ENCODE measurements at places on chromosomes 12 and 14. TPM values are rescaled to one million over a fixed set of nuclear protein-coding genes. Genes with fewer than 3 reads are reported as not detected.
A peak's percentile ranks its signal among the peaks of the same experiment; 100 is the strongest.

The ADCY6 gene
- total RNA-seq = 19.0 TPM

The KRT2 gene
- total RNA-seq = 0.23 TPM

The KRT8 gene
- 719 TPM for total RNA-seq

The IKZF4 gene
- total RNA-seq = 1.0 TPM

The MARS1 gene
- total RNA-seq = 210 TPM

The PTHLH gene
- total RNA-seq = 414 TPM

The TEAD4 gene
- 22.3 TPM for total RNA-seq

The HCAR3 gene
- total RNA-seq = not detected

The ANP32D gene
- not detected for total RNA-seq

The MSRB3 gene
- 4.5 TPM for total RNA-seq

The ARHGAP9 gene
- not detected for total RNA-seq

GRCh38 chr12:3534511-3534910 lies 43.5 kb downstream of the PRMT8 start:
- peaks cover 9% of the 10 kb centered on the region for H3K27me3 ChIP-seq
- no peaks in the 10 kb centered on the region for H3K4me1 ChIP-seq
- no peak overlapping the region for H3K4me3 ChIP-seq
- DNase-seq = no peak
- H3K27ac ChIP-seq = no peak overlapping the region

- no peaks in the 10 kb centered on the region for H3K27me3 ChIP-seq
- H3K36me3 ChIP-seq = no peaks in the 10 kb centered on the region
- no peak overlapping the region for H3K4me3 ChIP-seq
- H3K27ac ChIP-seq = no peak overlapping the region
- DNase-seq = peak; percentile 30
These were observed 26.2 kb downstream of the ZCRB1 start for GRCh38 chr12:42299392-42300308.

- peak overlapping the region; percentile 26 for H3K4me3 ChIP-seq
- H3K27ac ChIP-seq = peak overlapping the region; percentile 83
- DNase-seq = peak; percentile 49
- H3K27me3 ChIP-seq = no peaks in the 10 kb centered on the region
- peaks cover 24% of the 10 kb centered on the region for H3K4me1 ChIP-seq
- no peaks in the 10 kb centered on the region for H3K36me3 ChIP-seq
These were observed 645.0 kb upstream of the NOVA1 start for GRCh38 chr14:27242874-27243273.

DNA sequence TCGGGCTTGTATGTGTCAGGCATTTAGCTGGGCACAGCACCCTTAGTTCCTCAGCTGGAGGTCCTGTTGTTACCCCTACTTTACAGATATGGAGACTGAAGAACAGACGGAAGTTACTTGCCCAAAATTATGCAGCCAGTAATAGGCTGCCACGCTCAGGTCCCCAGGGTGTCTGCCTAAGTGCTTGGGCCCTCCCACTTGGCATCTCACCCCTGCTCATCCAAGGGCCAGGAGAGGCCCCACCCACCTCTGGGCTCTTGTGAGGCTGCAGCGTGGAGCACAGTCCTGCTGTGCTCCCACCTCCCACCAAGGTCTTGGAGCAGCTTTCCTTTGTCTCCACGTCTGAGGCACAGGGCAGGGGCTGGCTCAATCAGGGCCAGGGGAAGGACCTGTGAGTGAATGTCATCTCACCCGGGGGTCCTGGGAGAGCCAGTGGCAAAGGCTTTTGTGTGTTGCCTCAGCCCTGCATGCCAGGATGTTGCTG lies 64.6 kb downstream of the BEGAIN start:
- H3K27ac ChIP-seq = no peak overlapping the region
- DNase-seq = no peak
- no peaks in the 10 kb centered on the region for H3K27me3 ChIP-seq
- no peak overlapping the region for H3K4me3 ChIP-seq
- no peaks in the 10 kb centered on the region for H3K4me1 ChIP-seq

DNA sequence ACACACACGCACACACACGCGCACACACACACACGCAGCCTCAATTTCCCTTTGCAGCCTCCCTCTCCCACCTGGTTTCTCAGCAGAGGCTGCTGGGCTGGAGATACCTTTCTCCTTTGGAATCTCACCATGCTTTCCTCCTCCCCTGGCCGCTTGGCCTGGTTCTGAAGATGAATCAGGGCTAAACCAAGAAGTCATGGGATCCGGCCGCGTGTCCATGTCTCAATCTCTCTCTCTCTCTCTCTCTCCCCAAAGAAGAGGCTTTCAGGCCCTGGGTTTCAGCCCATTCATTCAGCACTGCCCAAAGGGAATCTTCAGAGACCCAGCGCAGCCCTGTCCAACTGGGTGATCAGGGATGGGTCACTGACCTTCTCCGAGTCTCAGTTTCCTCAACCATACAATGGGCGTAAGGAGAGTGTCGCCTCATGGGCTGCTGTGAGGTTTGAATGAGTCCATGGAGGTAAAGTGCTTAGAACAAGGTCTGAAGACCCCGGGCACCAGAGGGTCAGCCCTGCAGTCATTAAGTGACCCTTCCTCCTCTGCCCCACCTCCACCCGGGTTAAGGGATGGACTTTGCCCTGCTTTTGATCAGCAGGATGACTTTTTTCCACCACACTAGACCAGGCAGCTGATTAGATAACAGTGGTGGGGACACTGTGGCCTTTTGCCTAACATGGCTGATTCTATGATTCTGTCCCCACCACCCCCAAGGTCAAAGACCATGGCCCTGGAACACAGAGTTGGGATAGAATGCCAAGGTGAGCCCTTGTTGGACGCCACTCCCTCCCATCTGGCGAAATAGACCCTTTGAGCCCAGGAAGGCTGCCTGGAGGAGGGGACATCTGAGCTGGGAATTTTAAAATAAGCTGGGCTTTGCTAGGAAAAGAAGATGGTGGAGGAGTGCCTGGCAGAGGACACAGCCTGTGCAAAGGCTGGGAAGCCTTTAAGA lies 42.1 kb downstream of the SCARB1 start:
- H3K36me3 ChIP-seq = no peaks in the 10 kb centered on the region
- H3K4me3 ChIP-seq = no peak overlapping the region
- H3K4me1 ChIP-seq = no peaks in the 10 kb centered on the region
- H3K27me3 ChIP-seq = no peaks in the 10 kb centered on the region

- H3K36me3 ChIP-seq = no peaks in the 10 kb centered on the region
- no peak overlapping the region for H3K4me3 ChIP-seq
- no peaks in the 10 kb centered on the region for H3K4me1 ChIP-seq
- no peak overlapping the region for H3K27ac ChIP-seq
- peaks cover 88% of the 10 kb centered on the region for H3K27me3 ChIP-seq
These were observed 370.4 kb downstream of the ALG10 start for GRCh38 chr12:34392741-34393085.

- H3K27me3 ChIP-seq = peaks cover 8% of the 10 kb centered on the region
- no peak for DNase-seq
- H3K27ac ChIP-seq = no peak overlapping the region
- H3K4me3 ChIP-seq = no peak overlapping the region
- H3K36me3 ChIP-seq = no peaks in the 10 kb centered on the region
These were observed 63.1 kb downstream of the LRRC9 start for GRCh38 chr14:59983048-59983447.

- DNase-seq = no peak
- no peaks in the 10 kb centered on the region for H3K4me1 ChIP-seq
- H3K27me3 ChIP-seq = peaks cover 3% of the 10 kb centered on the region
- no peaks in the 10 kb centered on the region for H3K36me3 ChIP-seq
- no peak overlapping the region for H3K27ac ChIP-seq
These were observed 189.6 kb upstream of the RPL10L start for GRCh38 chr14:46840944-46841720.

GRCh38 chr14:102505000-102505619 lies 4.5 kb downstream of the ANKRD9 start:
- H3K27ac ChIP-seq = no peak overlapping the region
- no peaks in the 10 kb centered on the region for H3K36me3 ChIP-seq
- no peak overlapping the region for H3K4me3 ChIP-seq
- H3K27me3 ChIP-seq = no peaks in the 10 kb centered on the region
- no peak for DNase-seq

- H3K27ac ChIP-seq = no peak within 1 kb of the TSS
- peaks cover 25% of the 10 kb centered on the region for H3K27me3 ChIP-seq
- no peak for DNase-seq
- peak within 1 kb of the TSS; percentile 36 for H3K4me3 ChIP-seq
These were observed at the start of gene PTGDR for GRCh38 chr14:52267501-52268278. Gene PTGDR, plus strand, starts transcription at chr14:52267698. Its CDS starts 117 bp downstream, at chr14:52267815.

DNA sequence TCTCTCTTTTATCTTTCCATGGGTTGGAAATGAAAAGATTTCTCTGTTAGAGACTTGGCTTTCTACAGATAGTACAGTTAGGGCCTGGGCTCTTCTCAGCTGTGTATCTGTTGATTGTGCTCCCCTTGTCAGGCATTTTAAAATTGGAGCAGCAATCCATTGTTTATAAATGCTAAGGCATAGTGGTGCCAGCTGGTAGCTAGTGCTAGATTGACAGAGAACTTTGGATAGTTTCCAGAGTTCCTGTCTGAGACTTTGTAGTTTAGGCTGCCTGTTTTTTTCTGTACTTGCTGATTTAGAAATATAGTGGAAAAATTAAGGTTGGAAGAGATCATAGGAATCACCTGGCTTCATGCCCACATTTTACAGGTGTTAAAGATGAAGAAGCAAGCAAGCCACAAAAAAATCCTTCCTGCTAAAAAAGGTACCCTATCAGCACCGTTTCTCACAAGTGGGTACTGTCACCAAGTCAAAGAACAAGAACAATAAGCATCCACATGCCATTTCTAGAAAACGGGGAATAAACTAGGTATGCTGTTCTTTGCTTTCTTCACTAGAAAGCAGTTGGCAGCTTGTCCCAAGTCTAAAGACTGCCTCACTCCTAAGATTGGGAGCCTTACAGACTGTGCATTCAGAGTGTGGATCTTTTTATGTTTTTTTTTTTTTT lies 6.2 kb downstream of the TTLL5 start:
- H3K27me3 ChIP-seq = no peaks in the 10 kb centered on the region
- H3K36me3 ChIP-seq = peaks cover 31% of the 10 kb centered on the region
- H3K4me3 ChIP-seq = no peak overlapping the region
- H3K27ac ChIP-seq = no peak overlapping the region
- peaks cover 5% of the 10 kb centered on the region for H3K4me1 ChIP-seq
- DNase-seq = no peak

GRCh38 chr12:115232455-115233156 lies 548.6 kb upstream of the TBX3 start:
- peaks cover 11% of the 10 kb centered on the region for H3K4me1 ChIP-seq
- H3K27me3 ChIP-seq = no peaks in the 10 kb centered on the region
- no peaks in the 10 kb centered on the region for H3K36me3 ChIP-seq
- no peak for DNase-seq

- no peak for DNase-seq
- H3K27ac ChIP-seq = no peak overlapping the region
- H3K4me1 ChIP-seq = peaks cover 10% of the 10 kb centered on the region
These were observed 1.8 kb downstream of the CDK2AP1 start for GRCh38 chr12:123269896-123270213.
